ENCODE measurements at places on chromosomes 2 and 18.

- peak; percentile 95 for DNase-seq
Observed at GRCh38 chr2:150487537-150488429, at the start of gene RND3. RND3 (minus strand) TSS chr2:150487667; CDS start chr2:150487417, 250 bp downstream.

DNA sequence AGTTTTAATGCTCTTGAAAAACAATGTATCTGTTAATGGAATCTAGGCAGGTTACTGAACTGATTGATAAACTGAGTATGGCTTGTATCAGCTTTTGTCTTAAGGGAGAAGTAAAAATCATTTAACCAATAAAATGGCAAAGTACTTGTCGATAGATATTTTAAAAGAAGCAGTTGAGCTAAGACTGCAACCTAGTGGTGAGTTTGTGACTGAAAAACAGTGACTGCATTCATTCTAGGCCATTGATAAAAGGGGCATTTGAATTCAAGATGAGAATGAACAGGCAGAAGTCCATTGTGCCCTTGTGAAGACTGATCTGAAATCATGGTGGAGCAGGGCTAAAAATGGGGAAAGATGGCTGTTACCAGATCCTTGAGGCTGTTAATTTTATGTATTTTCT lies 59.4 kb upstream of the MSTN start:
- no peak for DNase-seq

GRCh38 chr2:10224734-10225133 lies 78.0 kb upstream of the HPCAL1 start:
- DNase-seq: no peak

GRCh38 chr18:58387716-58388115 lies 241.2 kb downstream of the ALPK2 start:
- no peak for DNase-seq

GRCh38 chr2:197707316-197708213 lies 2.4 kb downstream of the MARS2 start:
- no peak for DNase-seq

DNA sequence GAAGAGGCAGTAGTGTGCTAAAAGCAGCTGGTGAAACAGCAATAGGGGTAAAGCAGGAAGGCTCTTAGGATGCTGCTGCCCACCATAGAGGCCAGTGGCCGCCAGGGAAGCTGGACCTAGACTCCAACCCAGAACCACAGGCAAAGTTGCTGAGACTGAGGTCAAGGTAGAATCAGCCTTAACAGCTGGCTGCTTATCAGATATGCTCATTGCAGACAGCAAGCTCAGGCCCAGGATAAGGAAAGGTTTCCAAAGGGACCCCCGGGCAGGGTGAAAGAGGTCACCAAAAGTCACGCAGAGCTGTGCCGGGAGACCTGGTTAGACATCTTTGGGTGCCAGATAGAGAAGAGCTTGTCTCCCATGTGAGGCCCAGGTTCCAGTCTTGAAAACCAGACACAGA lies 42.9 kb upstream of the EPG5 start:
- DNase-seq: no peak

DNA sequence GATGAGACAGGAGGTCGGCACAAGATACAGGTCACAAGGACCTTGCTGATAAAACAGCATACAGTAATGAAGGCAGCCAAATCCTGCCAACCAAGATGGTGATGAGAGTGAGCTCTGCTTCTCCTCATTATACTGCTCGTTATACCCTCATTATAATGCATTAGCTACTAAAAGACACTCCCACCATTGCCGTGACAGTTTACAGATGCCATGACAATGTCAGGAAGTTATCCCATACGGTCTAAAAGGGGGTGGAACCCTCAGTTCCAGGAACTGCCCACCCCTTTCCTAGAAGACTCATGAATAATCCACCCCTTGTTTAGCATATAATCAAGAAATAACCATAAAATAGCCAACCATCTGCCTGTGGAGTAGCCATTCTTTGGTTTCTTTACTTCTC lies 224.2 kb downstream of the RBM43 start:
- no peak for DNase-seq
